NCI-H446 (cell line): ENCODE measurements at places on chromosomes 6 and 20.

DNA sequence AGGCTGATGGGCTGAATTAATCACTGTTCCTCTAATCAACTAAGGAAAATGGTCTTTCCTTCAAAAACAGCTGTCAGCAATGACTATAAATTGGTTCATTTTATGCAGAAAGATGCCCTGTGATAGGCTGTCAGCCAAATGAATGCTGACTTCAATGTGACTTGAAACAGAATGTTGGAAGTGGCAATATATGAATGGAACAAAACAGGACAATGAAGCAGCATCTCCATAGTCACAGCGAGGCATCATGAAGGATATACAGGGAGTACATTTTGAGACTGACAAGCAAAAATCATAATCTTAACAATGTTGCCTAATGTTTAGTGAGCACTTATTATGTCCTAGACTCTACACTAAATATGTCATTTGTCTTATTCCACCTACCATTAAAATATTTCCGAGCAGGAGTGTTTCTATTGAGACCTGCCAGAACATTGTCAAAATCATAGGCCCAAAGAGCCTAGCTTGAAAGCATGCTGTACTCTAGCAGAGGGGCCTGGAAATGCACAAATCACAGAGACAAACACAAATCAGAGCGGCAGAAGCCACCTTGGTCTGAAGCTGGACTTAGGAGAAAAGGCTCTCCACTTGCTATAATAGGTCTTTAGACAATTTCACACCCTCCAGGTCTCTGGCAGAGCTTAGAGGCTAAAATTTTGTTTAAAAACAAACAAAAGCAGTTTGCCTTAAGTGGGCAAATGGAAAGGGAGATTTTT, 63.3 kb downstream of the FAM50B start:
- DNase-seq: no peak

GRCh38 chr6:63094947-63095346, 116.3 kb upstream of the FKBP1C start:
- no peak for DNase-seq

- no peak for DNase-seq
Measured at GRCh38 chr20:40966103-40966502, 62.5 kb upstream of the TOP1 start.

DNA sequence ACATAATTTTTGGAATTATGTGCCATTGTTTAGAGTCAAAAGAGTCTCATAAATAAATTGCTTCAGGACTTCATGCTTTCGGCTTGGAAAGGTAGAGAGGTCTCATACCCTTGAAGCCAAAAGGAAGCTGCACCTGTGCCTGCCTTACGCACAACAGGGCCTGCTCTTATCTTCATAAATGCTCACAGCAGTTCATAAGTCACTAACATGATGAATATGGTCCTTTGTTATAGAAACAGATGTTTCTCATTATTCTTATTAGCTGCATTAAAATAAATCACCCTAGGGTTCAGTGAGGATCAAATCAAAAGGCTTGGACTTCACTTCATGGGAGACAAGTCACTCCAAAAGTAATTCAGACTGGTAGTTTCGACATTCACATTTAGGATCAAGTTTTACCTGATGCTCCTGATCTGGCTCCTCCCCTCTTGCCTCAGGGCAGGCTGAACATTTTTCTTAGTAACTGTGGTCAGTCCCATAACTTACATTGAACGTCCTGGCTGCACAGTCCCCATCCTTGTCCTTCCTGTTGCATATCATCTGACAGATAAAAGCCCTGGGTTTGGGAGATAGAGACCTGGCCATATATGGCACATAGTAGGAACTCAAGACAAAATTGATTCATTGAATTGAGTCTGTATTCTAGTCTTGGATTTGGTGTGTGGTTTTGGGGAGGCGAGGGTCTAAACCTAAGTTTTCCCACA, 20.7 kb upstream of the SH3BGRL2 start:
- DNase-seq: no peak

DNA sequence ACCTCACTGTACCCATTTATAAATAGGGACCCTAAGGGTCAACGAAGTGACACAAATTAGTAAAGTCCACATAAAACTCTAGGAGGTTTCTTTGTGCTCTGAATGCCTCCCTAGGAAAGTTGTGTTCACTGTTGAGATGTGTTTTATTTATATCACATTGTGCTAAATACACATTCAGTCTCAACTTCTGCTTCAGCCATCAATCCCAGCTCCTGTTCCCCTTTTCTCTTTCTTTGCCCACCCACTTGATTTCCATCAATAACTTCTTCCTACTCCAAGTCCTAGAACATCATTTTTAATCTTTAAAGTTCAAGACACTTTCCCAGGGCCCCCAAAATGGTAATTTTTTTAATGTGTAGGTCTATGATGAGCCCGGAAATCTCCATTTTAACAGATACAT, 208.3 kb upstream of the RAB32 start:
- no peak for DNase-seq

DNA sequence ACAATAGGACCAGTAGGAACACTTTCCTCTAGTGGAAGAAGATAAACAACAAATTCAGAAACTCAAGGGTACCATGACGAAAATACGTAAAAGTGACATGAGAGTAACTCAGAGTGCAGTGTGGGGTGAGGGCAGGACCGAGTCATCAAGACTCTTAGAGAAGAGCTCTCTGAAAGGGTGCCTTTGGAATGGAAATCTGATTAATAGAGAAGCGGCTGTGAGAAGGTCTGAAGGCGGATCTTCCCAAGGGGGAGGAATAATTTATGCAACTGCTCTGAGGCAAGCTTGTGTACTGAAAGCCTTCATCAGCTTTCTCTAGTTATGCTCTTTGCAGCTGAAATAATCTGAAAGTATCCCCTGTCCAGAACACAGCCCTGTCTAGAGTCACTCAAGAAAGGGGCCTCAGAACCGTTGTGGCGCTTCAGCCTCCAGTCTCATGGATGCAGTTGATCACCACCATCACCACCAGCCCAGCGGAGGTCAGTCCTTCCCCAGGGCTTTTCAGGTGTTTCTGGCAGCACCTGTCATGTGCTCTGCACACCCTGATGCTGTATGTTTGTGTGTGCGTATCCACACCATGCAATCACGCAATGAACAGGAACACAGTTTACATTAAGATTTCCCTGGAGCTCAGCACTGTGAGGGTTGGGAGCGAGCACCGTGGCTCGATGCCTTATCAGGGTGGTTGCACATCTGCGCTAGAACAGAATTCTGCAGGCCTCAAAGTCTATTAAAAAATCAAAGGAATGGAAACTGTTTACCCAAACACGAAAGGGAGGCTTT, 396.5 kb downstream of the SMOC2 start:
- DNase-seq: no peak

GRCh38 chr6:16761471-16762267, 409 bp upstream of the ATXN1 start:
- peak; percentile 95 for DNase-seq

- DNase-seq: no peak
Measured at GRCh38 chr20:41619360-41620100, 1.4 kb upstream of the CHD6 start.

DNA sequence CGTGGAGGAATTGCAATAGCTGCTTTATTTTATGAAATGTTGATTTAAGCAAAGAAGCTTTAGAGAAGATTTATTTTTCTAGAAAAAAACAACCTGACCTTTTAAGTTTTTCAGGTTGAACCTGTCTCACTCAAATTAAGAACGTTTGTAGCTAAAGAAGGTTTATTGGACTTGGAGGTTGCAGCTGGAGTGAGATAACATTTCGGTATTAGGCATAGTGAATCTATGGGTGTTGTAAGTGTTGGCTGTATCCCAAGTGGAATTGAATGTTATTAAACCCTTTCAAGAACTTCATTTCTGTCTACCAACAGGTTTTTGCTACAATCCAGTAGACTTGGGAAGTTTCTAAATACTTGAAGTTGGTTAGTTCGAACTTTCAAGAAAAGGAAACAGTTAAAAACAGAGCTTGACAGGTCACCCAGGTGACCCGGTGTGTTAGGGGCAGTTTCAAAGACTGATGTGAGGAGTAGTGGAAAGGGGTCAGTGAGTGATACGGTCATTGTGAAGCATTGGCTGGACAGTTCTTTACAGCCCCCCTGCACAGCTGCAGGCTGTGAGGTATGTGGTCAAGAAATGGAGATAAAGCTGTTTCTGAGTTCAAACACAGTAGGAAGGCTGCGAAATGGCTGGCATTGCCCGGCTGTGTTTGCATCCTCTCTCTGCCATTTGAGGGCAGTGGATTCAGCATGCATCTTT, 2.4 kb upstream of the TBCC start:
- DNase-seq: no peak

DNA sequence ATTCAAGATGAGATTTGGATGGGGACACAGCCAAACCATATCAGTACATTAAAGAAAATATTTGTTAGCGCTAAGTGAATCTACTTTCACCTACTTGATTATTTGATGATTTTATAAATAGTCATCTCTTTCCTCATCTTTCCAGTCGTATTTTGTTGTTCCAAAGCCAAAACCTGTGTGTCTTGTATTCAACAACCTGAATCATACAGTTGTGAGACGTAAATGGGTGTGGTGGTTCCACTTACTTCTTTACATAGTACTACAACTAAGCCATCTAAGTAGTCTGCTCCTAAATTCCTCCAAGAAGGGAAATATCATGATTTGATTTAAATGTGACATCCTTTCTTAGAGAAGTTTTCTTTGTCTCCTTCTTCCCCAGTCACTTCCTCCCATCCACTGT, 132.8 kb downstream of the ESR1 start:
- no peak for DNase-seq

- no peak for DNase-seq
Measured at GRCh38 chr20:40805592-40805991, 116.6 kb upstream of the MAFB start.

GRCh38 chr20:17619351-17620093, 49.6 kb downstream of the DSTN start:
- DNase-seq: no peak

GRCh38 chr6:14734416-14735340, 511.2 kb upstream of the JARID2 start:
- no peak for DNase-seq

DNA sequence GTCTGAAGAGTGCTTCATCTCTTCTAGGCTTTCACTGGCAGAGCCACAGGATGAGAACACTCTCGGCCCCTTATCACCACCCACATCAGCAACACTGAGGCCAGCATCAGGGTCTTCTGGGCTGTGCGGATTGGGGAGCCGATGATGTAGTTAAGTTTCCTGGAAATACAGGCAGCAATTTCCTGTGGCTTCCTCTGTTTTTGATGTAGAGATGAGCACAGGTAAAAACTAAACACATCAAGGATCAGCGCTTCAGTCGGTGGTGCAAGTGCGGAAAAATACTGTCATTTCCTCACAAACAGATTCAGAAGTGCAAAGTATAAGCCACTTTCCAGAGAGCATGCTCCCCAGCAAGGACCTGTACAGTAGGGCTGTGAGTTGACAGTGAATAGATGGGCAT, 62.6 kb downstream of the BACH2 start:
- no peak for DNase-seq

DNA sequence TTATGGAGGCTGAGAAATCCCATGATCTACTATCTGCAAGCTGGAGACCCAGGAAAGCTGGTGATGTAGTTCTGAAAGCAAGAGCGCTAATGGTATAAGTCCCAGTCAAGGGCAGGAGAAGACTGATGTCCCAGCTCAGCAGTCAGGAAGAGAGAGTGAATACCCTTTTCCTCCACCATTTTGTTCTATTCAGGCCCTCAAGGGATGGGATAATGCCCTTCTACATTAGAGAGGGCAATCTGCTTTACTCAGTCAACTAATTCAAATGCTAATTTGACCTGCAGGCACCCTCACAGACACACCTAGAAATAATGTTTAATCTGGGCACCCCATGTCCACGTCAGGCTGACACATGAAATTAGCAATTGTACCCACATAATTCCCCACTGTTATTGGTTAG, 10.8 kb upstream of the FYN start:
- DNase-seq: no peak

DNA sequence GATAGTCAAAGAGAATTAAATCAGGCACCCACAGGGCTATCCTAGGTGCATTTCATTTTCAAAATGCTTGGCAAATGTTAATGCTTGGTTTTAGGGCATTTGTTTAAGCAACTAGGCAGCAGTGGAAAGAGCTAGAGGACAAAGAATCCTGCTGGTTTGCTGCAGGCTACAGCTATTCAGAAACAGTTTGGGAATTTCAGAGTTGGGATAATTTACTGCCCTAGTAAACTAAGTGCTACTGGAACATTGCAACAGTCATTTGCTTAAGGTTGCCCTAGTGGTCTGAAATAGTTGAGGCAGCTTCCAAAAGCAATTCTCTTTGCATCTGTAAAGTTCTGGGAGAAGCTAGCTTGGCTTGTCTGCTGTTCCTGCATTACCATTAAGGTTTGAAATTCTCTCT, 312.7 kb downstream of the LAMA2 start:
- DNase-seq: no peak

DNA sequence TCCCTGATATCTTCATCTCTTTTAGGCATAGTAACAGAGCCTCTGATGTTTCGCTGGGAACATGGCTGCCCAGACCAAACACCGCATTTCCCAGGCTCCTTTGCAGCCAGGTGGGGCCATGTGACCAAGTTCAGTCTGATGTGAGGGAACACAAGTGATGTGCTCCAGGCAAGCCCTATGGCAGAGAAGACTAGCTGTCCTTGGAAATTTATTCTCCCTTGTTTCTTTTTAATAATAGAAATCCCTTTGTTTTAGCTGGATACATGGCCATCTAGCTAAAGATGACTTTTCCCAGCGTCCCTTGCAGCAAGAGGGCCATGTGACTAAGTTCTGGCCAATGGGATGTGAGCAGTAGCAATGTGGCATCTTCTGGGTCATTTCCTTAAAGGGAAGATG, 30.8 kb downstream of the SLC2A10 start:
- DNase-seq: no peak

DNA sequence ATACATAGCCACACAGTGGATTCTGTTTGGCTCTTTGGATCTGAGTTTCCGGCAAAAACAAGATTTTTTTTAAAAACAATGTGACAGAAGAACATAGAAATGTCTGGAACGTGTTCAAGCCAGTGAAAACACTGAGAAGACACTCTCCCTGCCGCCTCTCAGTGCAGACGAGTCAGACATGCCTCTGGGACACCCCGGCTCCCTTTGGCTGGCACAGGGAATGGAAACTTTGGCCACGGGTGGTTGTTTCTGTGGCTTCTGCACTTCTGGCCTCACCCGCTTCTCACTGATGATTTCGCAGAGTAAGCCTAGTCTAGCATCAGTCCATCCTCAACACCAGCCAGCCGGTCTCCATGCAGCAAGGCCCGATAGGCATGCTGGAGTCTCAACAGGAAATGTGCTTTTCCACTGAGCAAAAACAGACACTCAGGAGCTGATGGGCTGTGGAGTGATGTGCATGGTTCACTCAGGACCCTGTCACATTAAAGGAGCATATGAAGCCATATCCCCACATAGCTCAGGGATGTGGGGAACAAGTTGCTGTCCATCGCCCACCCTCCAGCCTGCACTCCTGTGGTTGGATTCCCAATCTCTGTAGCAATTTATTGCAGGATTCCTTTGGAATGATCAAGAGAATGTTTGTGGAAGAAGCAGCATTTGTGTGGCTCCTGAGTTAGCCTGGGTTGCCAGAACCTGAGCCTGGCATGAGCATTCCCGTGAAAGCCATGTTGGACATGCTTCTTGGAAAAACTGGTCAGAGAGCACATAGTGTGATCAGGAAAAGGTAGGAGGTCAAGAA, 262.0 kb upstream of the RIN2 start:
- DNase-seq: no peak
